Stimulated activated CD4-positive, alpha-beta T cell treated with anti-CD3 and anti-CD28 coated beads, TNF-alpha, amount 100 ng/mL, for 48 hours (primary cell): ENCODE measurements at places on chromosomes 16 and 17.
A peak's percentile ranks its signal among the peaks of the same experiment; 100 is the strongest.

GRCh38 chr17:64077379-64077778 is 52.6 kb downstream of the ERN1 start:
- no peak for DNase-seq

- no peak for DNase-seq
Measured at GRCh38 chr17:66322764-66323163, 20.4 kb downstream of the PRKCA start.

DNA sequence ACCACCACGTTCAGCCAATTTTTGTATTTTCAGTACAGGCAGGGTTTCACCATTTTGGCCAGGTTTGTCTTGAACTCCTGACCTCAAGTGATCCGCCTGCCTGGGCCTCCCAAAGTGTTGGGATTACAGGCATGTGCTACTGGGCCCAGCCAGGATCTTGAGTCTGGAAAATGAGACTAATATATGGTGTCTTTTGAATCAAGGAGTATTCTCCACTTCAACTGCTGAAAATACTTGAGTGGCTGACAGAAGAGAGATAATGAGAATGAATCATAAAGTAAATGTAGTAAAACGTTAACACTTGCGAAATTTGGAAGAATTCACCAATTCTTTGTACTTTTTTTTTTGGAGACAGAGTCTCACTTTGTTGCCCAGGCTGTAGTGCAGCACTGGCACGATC is 16.6 kb downstream of the SMYD4 start:
- DNase-seq: no peak

DNA sequence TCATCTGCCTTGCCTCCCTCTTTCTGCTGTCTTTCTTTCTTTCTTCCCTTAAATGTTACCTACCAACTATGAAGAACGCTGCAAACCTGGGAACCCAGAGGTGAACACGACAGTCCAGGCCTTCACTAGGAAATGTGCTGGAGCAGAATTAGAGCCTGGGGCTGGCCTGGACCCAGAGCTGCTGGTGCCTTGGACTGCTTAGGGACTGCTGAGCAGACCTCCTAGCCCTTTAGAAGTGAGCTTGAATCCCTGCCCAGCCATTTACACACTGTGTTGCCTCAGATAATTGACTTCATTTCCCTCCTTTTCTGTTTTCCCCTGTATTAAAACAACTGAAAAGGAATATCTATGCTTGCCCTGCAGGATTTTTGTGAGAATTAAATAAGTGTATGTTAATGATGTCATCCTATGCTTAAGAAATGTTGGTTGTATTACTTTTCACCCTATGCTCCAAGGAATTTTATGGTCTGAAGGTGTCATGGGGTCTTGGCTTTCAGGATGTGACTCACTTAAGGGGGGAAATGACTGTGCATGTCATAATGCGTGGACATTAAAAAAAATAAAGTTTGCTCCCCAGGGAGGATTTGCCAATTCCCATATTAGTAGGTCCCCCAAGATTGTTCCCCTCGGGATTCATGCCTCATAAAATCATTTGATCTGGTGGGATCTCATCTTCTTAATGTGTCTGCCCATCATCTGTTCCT is 11.5 kb downstream of the CDH13 start:
- DNase-seq: no peak

DNA sequence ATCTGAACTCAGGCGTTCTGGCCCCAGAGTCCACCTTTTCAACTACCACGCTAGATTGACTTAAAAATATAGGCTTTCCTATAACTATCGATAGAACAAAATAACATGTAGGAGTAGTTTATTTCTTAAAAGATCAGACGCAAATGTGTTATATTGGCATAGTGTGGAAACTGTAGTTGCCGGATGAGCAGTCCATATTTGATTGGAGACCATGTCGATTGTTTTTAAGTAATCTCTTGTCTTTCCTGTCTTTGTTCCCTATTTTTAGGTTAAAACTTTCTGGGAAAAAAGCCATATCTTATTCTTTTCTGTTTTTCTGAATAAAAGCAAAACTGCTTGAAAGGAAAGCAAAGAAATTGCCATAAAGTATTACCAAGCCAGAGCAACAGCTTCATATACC is 53.1 kb downstream of the GAN start:
- DNase-seq: no peak

GRCh38 chr16:77917971-77918370 is 104.4 kb upstream of the CLEC3A start:
- no peak for DNase-seq

DNA sequence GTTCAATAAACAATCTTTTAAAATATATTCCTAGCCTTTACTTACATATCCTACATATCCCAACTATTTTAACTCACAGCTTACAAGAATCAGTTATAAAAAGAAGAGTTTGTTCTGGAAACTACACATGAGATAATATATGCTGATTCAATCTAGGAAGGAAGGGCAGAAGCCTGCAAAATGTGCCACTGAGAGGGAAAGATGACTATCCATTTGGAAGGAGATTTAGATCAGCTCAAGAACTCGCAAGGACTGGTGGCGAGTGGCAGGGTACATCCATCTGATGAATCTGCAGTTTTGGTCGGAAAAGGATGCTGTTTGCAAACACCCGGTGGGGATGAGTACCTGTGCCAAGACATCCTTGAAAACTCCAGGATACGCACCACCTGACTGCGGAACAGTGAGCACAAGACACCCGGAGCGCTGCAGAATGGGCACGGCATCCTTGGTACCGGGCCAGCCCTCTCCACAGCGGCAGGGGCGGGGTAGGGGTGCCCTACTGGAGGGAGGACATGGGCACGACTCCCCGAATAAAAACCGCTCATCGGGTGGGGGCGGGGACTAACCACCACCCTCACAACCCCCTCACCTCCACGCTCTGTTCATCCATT is 723 bp downstream of the TRIM37 start:
- DNase-seq: peak; percentile 39

DNA sequence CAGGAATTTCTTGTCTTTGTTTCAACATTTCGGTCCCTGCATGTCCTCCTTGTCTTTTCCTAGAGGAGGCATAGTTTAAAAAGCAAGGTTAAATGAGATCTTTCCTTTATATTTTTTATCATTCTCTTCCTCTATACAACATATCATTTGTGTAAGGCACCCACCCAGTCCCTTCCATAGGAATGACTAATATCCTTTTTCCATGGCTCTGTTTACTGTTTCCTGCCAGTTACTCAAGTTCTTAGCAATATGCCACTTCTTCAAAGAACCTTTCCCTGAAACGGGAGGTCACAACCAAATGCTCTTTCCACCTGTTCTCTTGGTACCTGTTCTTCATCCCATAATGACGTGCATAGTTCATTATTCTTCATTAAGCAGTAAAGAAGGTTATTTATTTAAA is 1237.1 kb upstream of the GOT2 start:
- DNase-seq: no peak

GRCh38 chr16:79165079-79165478 is 435.5 kb downstream of the MAF start:
- DNase-seq: no peak

DNA sequence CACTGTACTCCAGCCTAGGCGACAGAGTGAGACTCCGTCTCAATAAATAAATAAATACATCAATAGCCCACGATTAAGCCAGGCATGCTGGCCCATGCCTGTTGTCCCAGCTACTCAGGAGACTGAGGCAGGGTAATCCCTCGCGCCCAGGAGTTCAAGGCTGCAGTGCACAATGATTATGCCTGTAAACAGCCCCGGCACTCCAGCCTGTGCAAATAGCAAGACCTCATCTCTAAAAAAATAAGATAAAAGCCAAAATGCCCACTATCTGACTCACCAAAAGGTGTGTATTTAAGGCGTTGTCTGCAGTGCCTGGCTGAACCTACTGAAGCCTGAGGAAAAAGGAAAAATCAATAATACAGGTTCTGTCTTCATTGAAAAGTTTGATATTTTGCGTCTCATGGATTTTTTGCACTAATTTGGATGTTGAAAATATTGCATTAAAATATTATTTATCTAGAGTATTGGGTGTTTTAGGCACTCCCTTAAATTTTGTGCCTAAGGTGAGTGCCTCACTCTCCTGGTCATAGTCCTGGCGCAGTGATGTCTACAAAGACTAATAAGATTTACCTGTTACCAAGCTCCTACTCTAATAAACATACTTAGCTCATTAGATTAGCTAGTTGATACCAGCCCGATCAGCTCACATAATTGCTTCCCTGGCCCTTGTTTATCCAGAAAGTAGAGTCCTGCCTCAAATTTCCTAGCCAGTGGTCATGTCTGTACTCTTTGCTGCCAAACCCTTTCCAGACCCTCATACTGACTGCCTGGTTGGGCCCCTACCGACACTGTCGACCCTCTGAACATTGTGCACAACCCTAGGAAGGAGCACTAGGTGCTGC is 24.7 kb upstream of the TOB1 start:
- no peak for DNase-seq

- DNase-seq: peak; percentile 41
Measured at GRCh38 chr16:66549284-66550131, at the start of gene TK2. TK2 (minus strand) TSS chr16:66550122; CDS start chr16:66550061, 61 bp downstream.

GRCh38 chr16:69364088-69364487 is 12.5 kb upstream of the TMED6 start:
- no peak for DNase-seq

GRCh38 chr17:28950017-28950751 is 1.1 kb downstream of the PHF12 start:
- peak; percentile 37 for DNase-seq

- DNase-seq: no peak
Measured at GRCh38 chr17:49730785-49731434, 23.1 kb upstream of the SLC35B1 start.

- no peak for DNase-seq
Measured at GRCh38 chr17:68019336-68019674, 16.2 kb upstream of the KPNA2 start.

DNA sequence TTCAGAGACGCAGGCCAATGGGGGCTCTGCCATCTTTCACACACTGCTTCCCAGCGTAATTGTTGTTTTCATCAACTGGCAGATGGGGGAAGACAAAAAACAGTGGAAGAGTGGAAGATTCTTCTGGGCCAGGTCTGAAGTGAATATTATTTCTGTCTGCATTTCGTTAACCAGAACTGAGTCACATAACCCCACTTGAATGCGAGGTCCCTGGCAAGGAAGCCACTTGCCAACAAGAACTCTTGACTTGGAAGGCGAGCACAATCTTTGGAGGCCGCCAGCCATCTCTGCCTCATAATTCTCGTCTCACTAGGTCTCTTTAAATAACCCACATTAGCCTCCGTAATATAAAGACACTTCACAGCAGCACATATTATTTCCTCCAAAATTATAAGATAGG is 75.4 kb downstream of the CYB561 start:
- no peak for DNase-seq

DNA sequence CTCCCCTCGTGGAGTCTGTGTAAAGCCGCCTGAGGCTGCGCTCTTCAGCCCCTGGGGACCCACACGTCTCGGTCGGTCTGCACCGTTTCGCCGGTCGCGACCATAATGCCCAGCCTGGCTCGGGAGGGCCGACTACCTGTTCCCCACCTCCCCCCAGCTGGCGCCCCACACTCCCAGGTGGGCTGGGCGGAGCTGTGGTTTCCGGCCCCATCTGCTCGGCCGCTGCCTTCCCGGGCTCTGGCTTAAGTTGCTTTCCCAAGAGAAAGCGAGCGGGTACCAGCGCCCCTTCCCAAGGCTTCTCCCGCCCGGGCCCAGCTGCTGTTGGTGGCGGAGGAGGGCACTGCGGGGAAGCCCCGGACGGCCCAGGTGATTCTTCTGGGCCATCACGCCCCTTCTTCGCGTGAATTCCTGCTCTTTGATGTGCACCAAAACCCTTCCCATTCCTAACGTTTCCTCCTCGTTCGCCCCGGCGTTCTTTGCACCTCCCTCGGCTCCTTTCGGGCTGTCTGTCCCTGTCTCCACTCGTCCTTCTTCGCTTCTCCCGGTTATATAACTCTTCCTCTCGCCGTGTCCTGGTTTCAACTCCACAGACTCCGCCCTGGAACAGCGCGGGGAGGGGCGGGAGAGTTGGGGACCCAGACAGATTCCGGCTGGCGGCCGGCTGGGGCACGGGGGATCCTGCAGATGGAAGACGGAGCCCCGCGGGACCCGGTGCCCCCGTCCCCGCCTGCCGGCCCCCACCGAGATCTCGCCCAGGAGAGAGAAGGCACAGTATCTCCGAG is 2.0 kb downstream of the KDM6B start:
- DNase-seq: no peak
